ENCODE measurements at places on chromosomes 16 and 17. TPM values are rescaled to one million over a fixed set of nuclear protein-coding genes. Genes with fewer than 3 reads are reported as not detected.

DNA sequence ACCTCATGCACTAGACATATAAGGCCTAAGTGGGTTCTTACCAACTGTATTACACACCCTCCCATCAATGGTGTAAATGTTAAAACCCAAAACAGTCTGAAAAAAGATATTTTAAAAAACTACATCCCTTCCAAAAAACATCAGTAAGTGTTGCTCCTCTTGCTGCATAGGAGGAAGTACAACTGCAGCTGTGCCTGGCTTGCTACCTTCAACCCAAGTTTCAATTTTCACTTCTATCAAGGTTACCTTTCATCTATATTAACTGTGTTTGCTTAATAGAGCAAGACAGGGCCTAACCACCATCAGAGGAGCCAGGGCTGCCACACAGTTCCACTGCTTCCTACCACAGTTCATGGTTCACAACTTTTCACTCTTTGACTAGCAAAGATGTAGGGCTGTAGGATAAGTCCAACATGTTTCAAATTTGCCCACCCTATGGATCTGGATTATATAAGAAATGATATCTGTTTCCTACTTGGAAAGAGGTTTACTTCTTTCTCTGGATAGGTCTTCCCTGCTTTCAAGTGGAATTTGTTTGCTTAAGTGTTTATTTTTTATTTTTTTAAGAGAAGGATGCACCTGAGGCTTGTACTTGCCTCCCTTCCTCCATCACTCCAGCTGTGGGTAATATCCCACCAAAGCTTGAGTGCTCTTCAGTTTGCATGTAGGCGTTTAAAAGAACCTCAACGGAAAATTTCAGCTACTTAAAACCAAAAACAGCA is 56.7 kb downstream of the GRB7 start:
- peak; percentile 86 for DNase-seq

- peak; percentile 47 for DNase-seq
These were observed 7.9 kb upstream of the SCNN1G start for GRCh38 chr16:23174622-23175021.

GRCh38 chr17:19401321-19402010 is 9.6 kb upstream of the RNF112 start:
- DNase-seq, result no peak

DNA sequence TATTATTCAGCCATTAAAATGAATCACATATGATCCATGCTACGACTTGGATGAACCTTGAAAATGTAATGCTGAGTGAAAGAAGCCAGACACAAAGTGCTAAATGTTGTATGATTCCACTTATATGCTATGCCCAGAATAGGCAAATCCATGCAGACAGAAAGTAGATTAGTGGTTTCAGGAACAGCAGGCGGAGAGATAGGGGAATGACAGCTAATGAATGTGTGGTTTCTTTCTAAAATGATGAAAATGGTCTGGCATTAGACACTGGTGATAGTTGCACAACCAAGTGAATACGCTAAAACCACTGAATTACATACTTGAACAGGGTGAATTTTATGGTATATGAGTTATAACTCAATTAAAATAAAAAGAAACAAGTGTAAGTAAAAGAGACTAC is 121.8 kb upstream of the NOG start:
- DNase-seq, result no peak

DNA sequence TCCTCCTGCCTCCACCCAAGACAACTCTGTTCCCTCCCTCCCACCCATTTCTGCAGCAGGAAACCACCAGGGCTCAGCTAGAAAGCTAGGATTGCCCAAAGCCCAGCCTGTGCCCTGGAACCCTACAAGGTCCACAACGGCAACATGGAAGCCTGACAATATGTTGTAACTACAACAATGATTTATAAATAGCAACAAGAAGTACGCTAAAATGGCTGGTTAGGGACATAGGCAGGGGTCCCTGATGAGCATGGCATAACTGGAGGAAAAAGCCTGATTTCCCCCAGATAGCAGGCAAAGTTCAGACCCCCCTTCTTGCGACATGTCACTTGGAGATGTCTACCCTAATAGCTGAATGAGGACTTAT is 6.6 kb downstream of the ST3GAL2 start:
- no peak for DNase-seq

DNA sequence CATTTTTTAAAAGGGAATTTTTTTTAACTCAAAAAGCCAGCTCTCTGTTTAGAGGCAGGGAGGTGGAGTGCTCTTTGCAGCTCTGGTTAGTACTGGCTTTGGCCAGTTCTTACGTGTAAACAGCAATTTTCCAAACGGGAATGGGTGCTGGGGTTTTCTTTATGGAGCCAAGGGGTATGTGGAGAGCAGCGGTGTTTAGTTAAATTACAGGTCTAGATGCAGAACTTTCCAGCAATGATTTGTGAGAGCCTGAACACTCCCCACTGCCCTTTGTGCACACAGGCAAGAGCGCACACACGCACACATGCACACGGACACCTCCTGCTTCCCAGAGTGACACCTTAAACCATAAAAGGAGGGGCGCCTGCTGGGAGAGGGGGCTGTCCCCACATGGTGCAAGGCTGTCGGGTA is 140.2 kb downstream of the MSI2 start:
- DNase-seq, result no peak

DNA sequence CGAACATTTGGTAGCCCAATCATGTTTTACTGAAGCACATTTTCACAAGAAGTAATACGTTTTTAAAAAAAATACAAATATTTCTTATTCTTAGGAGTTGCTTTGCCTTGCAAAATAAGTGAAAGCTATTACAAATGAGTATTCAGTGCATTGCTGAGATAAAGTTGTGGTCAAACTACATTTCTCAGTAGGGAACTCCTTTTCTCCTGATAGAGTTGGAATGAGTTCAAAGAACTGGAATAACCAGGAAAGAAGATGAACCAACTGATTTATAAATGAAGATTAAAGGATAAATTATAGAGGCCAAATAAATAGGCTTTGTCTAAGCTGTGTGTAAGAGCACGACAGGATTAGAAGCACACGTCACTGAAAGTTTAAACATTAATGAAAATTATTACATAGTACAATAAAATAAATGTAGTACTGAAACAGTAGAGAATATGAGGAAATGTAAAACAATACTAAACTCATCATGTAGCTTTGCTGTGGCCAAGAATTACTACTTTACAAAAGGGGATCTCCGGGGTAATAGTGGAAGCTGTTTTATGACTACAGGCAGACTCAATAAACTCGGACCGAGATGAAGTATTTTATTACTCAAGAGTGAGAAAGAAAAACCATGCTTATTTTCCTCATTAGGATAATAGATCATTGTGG is 73.6 kb downstream of the KCNJ2 start:
- DNase-seq, result no peak

GRCh38 chr16:65745-66144 is 6.7 kb downstream of the RHBDF1 start:
- DNase-seq, result peak; percentile 93

DNA sequence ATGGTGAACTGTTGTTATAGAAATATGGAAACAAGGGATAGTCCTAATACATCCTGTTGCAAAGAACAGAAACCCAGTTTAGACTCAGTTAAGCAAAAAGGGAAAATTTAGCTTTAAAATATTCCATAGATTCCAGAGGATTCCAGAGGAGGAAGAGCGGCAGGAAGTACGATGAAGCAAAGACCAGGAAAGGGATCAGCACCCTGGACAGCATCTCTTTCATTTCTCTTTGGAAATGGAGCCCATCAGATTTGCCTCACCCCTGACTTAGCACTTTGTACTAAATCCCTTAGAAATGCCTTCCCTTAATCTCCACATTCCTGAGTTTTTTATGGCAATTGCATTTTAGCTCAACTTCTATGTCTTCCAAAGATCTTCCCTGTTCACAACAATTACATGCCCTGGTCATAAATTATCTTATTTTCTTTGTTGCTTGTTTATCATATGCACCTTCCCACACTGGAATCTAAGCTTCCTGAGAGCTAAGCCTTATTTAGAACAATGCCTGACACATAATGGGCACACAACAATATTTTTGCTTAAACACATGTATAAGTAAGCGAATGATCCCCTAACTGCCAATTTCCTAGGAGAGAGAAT is 150.0 kb upstream of the RBFOX1 start:
- DNase-seq, result no peak

DNA sequence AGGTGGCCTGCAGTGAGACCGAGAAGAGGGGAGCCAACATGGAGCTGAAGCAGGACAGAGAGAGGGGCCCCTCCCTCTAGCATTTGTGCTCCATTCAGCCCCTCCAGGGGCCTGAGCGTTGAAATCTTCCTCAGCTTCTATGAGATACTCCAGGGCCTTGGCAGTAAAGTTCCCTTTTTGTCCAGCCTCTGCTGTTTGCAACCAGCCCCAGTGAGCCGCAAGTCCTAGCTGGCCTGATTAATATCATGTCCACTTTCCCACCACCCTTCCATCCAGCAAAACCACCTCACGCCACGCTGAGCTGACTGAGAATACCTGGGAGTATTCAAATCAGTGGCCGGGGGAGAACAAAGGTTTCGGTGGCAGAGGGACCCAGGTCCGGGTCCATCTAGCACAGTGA is 11.7 kb upstream of the RPH3AL start:
- DNase-seq, result no peak

GRCh38 chr16:22813948-22814710 is at the start of gene HS3ST2:
Gene HS3ST2 (plus strand): TSS chr16:22814162. CDS start chr16:22814611, 449 bp downstream.
- no peak for DNase-seq

GRCh38 chr16:77679901-77680300 is 42.4 kb upstream of the NUDT7 start:
- peak; percentile 98 for DNase-seq

GRCh38 chr17:36849871-36850348 is 87.4 kb upstream of the LHX1 start:
- DNase-seq, result no peak

GRCh38 chr17:61404913-61405685 is 5.5 kb downstream of the TBX2 start:
- DNase-seq, result no peak

DNA sequence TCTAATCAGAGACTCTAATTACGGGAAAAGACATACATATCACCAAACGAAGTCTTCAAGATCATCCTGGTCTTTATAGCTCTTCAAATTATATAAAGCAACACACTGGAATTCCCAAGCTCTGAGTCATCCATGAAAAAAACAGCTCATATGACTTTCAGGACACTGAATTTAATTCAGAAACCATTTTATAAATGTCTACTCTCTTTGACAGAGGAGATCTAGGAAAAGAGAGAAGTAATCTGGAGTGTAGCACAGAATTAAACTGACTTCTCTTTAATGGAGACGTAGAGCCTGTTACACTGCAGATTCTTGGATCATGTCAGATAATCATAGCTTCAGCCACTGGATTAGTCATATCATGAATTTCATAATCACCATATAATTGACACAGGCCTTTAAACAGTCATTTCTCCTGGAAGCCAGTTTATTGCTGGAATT is 86.8 kb upstream of the WSB1 start:
- no peak for DNase-seq

DNA sequence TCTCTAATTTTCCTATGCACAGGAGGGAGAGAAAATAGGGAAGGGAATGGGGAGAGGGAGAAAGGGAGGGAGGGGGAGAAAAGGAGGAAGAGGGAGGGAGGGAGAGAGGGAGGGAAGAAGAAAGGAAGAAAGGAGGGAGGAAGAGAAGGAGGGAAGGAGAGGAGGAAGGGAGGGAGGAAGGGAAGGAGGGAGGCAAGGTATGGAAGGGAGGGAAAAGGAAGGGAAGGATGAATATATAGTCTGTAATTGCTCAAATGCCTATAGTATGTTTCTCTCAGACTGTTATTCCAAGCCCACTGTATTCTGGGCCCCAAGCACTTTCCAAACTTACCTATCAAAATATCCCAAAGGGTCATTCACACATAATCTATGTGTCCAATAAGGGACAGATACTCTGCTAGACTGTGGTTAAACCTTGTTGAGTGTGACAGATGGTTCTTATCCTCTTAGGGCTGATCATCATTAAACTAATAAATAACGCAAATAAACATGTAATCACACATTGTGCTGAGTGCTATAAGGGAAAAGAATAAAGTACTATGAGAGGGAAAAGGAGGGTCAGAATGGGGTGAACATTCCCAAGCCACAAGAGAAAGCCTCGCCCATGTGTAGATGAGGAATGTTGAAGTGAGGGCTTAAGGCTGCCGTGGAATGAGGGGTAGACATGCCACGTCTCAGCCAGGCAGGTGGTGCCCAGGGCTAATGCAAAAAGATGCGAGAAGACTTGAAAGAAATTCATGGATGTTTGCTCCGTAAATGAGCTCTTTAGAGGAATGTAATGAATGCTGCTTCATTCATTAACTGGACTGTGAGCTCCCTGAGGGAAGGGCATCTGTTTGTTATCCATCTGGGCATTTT is 30.6 kb downstream of the ASIC2 start:
- no peak for DNase-seq

DNA sequence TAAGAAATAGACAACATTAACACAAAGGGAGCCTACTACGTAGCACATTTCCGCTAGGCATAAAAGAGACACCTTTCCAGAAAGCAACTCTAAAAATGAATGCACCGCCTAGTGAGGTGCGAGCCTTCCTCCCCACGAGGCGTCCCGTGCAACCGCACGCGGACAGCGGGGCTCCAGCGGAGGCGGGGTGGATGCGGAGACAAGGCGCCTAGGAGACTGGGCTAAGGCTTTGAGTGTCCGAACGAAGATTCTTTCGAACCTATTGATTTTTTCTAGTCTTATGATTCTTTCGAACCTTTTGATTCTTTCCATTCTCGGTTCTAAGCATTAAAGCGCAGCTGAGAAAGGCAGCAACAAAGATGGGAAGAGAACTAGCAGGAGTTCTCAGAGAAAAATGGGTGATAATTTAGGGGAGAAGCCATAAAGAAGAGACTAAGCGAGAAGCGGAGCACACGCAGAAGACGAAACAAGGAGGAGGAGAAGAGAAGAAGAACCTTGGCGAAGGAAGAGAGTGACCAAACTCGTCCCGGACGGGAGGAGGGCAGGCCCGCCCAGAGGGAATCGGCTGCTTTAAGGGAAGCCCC is 394 bp upstream of the CPD start:
- DNase-seq, result no peak

DNA sequence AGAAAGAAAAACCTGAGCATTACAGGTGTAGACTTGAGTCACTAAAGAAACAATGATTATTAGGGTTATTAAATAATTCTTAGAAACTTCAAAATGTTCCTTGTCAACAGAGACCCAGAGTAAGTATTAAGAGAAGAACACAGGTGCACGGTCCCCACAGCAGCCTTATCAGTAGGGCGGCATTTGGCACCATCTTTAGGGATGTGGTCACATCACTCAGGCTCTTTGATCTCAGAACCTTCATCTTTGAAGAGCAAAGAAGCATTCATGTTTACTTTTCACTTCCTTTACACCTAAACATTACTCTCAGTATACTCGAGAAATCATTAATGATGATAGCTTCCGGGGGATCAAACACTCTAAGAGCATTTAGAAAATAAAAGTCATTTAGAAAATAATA is 928.7 kb downstream of the KCNJ2 start:
- DNase-seq, result no peak

Gene TMEM204
- total RNA-seq, result not detected

Gene CCL13
- total RNA-seq, result not detected

Gene PRKCB
- total RNA-seq, result 21.7 TPM

Gene SMCR8
- 14.4 TPM for total RNA-seq

Gene COPS3
- total RNA-seq, result 50.4 TPM

Gene TBC1D3C
- total RNA-seq, result not detected

Gene OTOA
- 0.07 TPM for total RNA-seq

Gene TBC1D26
- not detected for total RNA-seq

Gene APOH
- not detected for total RNA-seq
